ENCODE measurements at places on chromosomes 7 and 10. TPM values are rescaled to one million over a fixed set of nuclear protein-coding genes. Genes with fewer than 3 reads are reported as not detected.

Gene XRCC2
- total RNA-seq, result 4.8 TPM

Gene NPFFR1
- total RNA-seq, result not detected

Gene ARF5
- 162 TPM for total RNA-seq

Gene ZNF425
- 1.4 TPM for total RNA-seq

Gene PDZD7
- total RNA-seq, result 0.67 TPM

Gene SUN3
- 0.09 TPM for total RNA-seq

Gene LEP
- total RNA-seq, result not detected

Gene AFAP1L2
- total RNA-seq, result 23.5 TPM

Gene EVX1
- total RNA-seq, result 0.13 TPM

Gene NPC1L1
- total RNA-seq, result 0.06 TPM

Gene CTAGE4
- total RNA-seq, result not detected

Gene ACBD7
- total RNA-seq, result 1.4 TPM

Gene UPK3BL2
- 1.3 TPM for total RNA-seq

Gene PHKG1
- total RNA-seq, result 0.48 TPM

Data from A549 treated with Hydrocortisone at 1 μM for 4 hours (cell line).